Putamen (tissue), 1 donor: ENCODE measurements at places on chromosomes 3 and 15.

GRCh38 chr3:175349168-175349567 is 490.0 kb downstream of the NAALADL2 start:
- no peak for DNase-seq

- no peak for DNase-seq
Measured at GRCh38 chr15:61640756-61641155, 411.7 kb upstream of the RORA start.

- no peak for DNase-seq
Measured at GRCh38 chr15:33492434-33493052, 181.8 kb downstream of the RYR3 start.

- DNase-seq = no peak
Measured at GRCh38 chr15:94259121-94259751, 27.9 kb downstream of the MCTP2 start.

- no peak for DNase-seq
Measured at GRCh38 chr15:43516801-43517353, 531 bp upstream of the MAP1A start.

DNA sequence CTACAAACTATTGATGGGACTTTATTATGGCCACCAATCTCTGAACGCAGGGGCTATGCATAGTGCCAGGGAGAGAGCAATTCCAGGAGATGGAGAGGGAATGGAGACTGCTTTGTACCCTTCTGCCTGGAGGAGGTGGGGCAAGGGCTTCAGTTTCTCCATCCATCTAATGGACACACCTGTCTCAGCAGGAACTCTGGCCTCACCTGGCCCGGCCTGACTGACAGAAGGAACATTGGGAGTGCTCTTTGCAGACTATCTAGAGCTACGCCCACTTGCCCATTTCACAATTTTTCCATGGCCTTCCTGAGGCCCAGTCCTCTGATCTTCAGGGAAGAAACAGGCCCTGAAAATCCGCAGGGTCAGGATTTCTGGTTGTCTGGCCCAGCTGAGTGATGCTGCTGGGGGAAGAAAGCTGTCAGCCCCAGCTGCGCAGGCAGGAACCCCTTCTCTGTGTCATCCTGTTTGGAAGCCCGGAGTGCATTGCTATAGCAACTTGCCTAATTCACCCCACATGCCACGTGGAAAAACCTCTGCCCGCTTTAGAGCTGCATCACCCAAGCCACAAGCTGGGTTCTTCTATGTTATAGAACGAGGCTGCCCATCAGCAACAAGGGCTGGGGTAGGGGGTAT is 6.4 kb downstream of the ITGA11 start:
- DNase-seq = no peak

DNA sequence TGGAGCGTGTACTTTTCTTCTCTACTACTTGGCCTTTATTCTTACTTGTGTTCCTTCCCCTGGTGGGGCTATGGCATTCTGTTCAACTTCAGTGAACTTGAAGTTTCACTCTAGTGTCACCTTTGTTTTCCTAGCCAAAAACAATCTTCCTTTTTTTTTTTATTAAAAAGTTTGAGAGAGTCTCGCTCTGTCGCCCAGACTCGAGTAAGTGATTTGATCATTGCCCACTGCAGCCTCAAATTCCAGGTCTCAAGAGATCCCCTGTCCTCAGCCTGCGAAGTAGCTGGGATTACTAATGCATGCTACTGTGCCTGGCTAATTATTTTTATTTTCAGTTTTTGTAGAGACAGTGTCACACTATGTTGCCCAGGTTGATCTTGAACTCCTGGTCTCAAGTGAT is 124.8 kb downstream of the SST start:
- no peak for DNase-seq

GRCh38 chr3:90018779-90019178 is 911.4 kb downstream of the EPHA3 start:
- no peak for DNase-seq

GRCh38 chr3:46022909-46023785 is 4.1 kb downstream of the XCR1 start:
- no peak for DNase-seq

- no peak for DNase-seq
Measured at GRCh38 chr3:128496019-128496601, 3.1 kb upstream of the GATA2 start.

DNA sequence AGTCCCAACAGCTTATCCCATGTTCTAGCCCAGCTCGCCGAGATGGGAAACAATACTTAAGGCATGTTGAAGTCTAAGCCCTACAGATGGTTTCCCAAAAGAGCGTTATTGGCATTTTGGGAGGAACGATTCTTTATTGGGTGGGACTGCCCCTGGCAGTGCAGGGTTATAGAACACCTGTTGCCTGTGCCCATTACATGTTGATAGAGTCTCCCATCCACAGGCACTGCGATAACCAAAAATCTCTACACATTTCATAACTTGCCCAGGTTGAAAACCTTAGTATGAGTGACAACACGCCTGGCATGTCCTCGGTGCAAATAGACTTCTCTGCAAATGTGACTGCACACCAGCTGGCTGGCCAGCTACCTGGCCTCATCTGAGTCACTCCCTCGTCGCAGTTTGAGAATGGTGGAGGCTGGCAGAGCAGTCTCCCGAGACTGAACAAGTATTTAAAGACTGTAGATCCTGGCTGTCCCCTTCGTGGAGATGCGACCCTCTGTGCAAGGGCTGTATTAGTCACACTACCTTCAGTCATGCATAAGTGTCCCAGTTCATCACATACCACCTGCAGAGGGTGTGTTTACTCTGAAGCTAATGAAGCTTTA is 18.7 kb downstream of the ZNF80 start:
- DNase-seq = no peak

- DNase-seq = no peak
Measured at GRCh38 chr15:42144841-42145375, 11.5 kb downstream of the PLA2G4F start.

DNA sequence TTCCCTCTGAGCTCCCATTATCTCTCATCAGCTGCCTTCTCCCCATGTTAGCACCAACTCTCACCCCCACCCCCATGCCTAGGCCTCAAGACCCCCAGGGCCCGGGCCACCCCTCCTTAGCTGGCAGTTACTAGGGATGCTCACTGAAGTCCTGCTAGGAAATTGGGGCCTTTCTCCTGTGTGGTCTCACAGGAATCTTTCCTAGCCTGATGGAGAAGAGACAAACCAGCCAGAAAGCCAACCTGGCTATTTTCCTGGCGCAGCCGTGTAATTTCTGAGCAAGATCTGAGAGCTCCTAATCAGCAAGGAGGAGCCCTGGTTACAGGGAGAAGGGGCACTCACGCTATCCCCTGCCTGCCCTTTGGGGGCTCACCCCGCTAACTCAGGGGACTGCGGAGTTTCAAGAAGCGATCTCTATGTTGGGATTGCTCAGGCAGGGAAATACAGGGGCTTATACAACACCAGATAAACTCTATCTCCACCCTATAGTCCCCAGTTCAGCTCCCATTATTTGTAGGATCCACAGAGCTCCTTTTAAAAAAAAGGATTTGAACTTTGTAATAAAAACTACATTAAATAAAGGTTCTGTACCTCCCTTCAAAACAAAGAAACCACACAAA is 25.2 kb downstream of the NR2F2 start:
- DNase-seq = no peak
